Omental fat pad (tissue), 4 donors: ENCODE measurements at places on chromosomes 5 and 9.

DNA sequence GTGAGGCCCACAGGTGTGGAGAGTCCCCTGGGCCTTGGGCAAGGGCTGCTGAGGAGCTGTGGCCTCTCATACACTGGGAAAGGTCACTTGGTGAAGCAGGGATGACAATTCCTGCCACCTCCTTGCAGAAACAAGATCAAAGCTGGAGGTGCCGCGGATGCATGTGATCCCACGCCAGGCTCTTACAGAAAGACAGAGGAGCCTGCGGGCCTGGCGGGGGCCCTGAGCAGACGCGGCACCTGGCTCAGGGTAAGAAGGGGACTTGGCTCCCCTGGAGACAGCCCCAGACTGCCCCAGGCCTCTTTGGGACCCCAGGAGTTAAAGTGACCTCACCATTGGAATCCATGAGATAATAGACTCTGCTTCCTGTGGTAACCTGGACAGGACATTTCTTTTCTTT is 4.8 kb downstream of the GFPT2 start:
- no peak for DNase-seq

GRCh38 chr9:882416-882924 is 41.0 kb downstream of the DMRT1 start:
- DNase-seq, result no peak

- DNase-seq, result no peak
These were observed 13.5 kb downstream of the GFPT2 start for GRCh38 chr5:180339583-180340183.

DNA sequence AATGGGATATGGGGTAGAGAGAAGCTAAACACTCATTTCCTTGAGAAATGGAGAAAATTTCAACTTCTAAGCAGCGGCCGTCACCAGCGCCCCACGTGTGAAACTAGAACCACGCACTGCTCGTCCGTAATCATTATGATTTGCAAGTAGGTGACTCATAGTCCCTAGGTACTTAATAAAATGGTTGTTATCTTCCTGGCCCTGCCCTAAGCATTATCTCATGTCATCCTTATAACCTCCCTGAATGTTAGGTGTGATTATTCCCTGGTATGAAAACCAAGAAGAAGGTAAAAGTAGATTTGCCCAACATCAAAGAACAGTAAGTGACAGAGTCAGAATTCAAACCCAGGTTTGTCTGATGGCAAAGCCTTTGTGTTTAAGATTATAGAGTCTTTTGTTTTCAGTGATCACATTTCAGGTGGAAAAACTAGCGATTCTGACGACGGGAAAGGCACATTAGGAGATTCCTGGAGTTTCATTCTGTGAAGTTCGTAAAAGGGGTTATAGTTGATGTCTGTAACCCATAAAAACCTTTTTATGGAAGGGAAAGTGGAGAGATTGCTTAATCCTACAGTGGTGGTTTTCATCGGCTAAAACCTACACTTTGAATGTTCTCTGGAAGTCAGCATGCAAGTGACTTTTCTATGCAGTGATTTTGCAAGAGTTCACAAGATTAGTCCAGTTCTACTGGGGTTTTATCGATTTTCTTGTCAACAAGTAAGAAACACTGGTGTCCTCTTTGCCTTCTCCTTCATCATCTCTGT is 202.9 kb upstream of the WWC1 start:
- no peak for DNase-seq

GRCh38 chr5:127089191-127089590 is 15.9 kb upstream of the C5orf63 start:
- DNase-seq, result no peak
